ENCODE measurements at places on chromosomes 3 and 15.

GRCh38 chr15:44099671-44100070 lies 95.4 kb downstream of the FRMD5 start:
- no peak for DNase-seq

DNA sequence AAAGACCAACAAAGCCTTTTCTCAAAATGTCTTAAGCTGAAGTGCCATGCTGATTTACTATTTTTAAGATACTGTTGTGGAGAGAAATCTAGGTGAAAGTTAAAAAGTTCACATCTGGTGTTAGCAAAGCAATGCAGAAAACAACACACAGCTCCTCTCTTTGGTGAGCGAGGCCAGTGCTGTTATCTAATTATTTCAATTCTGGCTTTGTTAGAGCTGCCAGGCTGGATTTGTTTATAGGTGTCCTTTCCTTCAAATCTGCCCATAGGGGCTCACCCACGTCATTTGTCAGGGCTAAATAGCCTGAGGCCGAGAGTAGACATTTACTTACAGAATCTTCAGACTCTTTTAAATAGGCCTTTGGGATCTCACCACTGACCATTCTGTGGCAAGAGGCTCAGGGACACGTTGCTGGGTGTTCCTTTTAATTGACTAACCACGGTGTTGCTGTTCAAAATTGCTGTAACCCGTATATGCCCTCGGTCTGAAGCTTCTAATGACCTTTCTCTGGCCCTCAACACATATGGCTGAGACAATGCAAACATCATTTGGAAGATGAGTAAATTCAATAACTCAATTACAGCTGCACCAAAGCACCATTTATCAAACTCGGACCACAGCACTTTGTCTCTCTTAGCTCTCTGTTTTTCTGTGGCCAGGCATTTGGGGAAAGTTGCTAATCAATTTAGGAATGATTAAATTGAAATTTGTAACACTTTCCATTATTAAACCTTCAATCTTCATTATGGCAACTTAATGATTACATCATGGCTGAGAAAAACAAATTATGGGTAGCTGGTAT lies 152.6 kb downstream of the PDZRN3 start:
- no peak for DNase-seq

DNA sequence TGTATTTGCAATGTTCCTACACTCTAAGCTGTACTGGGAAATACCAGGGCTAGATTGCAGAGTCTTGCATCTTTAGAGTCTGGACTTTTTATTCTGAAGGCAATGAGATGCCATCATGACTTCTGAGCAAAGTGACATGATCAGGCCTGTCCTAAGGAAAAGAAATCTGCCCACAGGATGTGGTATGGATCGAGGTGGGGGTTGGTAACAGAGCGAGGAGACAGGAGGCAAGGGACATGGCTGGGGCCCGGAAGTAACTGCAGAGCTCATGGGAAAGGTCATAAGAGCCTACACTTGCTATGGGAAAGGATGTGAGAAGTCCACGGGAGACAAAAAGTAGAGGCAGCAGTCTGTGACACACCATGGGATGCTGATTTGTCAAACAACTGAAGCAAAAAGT lies 121.5 kb downstream of the OXNAD1 start:
- DNase-seq = no peak

GRCh38 chr15:36883713-36884517 lies 216.4 kb downstream of the MEIS2 start:
- peak; percentile 15 for DNase-seq

DNA sequence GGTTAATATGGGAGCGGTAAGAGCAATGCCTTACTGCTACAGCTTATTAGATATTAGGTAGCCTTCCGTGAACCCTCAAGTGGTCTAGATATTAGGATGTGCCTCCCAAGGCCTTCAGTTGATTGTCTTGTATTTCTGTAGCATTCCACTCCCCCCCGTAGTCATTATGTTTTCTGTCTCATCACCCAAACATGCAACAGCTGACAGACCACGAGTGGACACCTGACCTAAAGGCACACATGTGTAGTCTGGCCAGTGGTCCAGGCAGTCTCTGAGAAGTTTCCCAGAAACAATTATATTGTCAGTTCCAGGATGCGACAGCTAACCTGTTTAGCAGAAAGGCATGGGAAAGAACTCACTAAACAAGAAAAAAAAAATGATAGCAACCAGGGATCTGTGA lies 1000.9 kb downstream of the AGBL1 start:
- DNase-seq = no peak

- DNase-seq = no peak
Measured at GRCh38 chr3:189419038-189419437, 212.2 kb upstream of the TP63 start.

DNA sequence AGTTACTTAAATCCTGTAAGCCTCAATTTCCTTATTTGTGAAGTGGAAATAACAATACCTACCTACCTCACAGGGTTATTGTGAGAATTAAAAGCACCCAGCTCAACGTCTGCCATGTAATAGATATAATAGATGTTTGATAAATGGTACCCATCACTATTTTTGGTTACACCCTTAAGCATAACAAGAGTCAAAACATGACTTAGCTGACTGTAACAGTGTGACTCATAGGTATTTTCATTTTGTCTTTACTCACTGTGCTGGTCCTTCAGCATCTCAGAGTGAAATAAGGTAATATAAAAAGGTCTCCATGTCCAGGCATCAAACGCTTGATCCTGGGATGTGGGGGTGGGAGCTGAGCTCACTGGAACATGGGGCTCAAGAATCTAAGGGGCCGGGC lies 3.1 kb downstream of the CPLX3 start:
- DNase-seq = no peak

DNA sequence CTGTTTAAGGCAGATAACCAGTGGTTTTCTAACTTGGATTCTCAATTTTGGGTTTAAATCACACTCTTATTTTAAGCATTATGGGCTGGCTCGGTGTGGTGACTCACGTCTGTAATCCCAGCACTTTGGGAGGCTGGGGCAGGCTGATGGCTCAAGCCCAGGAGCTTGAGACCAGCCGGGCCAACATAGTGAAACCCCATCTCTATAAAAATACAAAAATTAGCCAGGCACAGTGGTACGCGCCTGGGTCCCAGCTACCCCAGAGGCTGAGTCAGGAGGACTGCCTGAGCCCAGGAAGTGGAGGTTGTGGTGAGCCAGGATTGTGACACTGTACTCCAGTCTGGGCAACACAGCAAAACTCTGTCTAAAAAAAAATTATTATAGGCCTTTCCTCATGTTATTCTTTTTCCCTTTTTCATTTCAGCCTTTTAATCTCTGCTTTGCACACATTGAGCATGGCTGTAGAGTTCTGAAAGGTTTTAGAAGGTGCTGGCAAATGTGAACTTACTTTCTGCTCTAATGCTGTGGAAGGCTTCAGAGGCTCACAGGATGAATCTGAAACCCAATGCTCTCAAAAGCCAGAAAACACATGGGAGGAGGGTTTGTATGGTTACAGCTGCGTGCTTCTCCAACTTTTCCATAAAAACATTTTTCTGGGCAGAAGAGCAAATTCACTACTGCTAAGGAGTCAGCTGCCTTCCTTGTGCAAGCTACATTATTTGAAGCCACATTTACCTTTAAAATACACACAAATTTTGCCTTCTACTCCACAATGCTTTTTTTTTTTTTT lies 32.5 kb downstream of the CHAC1 start:
- DNase-seq = no peak

DNA sequence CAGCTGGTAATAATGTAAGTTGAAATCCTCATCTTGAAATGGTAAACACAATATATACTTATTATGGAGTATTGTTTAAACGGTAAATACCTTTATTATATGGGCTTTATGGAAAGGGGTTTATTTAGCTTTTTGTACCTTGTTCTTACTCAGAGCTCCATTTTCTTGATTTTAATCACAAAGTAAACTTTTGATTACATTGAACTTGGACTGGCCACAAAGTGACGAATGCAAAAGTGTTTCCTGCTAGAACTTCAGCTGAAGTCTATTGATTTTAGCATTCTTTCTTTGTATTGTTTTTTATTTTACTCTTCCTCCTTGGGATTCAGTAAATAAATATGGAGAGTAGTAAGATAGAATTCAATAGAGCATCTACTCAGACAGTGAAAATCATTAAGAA lies 19.8 kb upstream of the AADAC start:
- no peak for DNase-seq

GRCh38 chr3:72259755-72260587 lies 475.0 kb upstream of the PROK2 start:
- no peak for DNase-seq

GRCh38 chr3:49715611-49716121 lies 3.8 kb downstream of the AMIGO3 start:
- DNase-seq = no peak

- no peak for DNase-seq
Measured at GRCh38 chr3:144708437-144708836, 736.8 kb downstream of the DIPK2A start.

GRCh38 chr15:76983590-76984375 lies 11.1 kb upstream of the PSTPIP1 start:
- DNase-seq = no peak

DNA sequence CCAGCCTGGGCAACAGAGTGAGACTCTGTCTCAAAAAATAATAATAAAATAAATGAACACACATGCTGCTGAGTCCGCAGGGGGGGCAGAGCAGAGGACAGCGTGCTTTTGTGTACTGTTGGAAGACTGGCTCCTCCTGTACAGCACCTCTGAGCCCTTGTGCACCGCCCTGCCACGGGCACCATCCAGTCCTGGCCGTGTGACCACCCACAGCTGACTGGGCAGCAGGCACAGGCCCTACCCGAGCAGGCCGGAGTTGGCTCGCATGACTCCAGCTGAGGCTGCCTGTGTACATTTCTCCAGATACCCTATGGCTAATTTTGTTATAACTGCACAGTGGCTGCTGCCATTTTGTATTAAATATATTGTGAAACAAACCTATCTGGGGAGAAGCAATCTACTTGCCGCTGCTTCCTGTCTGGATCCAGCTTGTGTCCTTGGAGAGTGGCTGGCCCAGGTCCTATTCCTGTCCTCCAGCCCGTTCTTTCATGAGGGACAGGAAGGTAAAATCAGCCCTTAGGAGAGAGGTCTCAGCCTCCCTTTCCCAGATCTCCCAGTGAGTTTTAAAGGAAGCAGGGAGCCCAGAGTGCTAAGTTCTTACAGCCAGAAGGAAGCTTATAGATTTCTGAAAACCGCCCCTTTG lies 14.6 kb downstream of the IVD start:
- DNase-seq = no peak

DNA sequence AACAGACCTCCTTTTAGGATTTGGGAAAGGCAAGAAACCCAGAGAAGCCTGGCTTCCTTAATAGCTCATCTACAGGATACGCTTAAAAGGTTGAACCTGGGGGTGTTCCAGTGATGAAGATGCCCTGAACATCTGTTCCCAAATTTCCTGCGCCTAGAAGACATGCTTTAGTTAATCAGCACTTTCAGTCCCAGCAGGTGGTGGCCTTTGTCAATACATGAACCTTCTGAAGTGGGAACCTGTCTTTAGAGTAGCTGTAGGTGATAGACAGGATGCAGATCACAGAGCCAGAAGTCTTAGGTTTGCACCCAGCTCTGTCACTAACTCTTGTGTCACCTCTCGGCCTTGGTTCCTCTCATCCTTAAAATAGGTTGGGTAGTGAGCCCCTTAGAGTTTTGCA lies 149.7 kb upstream of the SYNPR start:
- no peak for DNase-seq

- DNase-seq = no peak
Measured at GRCh38 chr3:105459566-105460290, 93.0 kb downstream of the ALCAM start.

GRCh38 chr3:193499801-193500485 lies 54.8 kb downstream of the ATP13A4 start:
- DNase-seq = no peak

DNA sequence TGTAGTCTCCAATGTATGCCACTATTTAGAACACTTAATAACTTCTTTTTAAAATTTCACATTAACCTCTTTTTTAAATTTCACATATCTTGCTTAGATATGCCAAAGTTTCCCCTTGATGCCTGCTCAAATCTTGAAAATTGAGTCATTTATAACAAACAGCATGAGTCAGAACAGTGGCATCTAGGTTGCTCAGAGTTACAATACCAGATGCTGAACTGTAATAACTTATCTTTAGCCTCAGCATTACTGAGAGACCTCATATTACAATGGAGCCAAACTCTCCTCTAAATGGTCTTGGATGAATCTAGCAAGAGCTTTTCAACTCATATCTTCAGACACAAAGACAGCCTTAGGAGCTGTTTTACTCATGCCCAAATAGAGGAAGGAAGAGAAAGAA lies 439.3 kb upstream of the ARPP21 start:
- DNase-seq = no peak

DNA sequence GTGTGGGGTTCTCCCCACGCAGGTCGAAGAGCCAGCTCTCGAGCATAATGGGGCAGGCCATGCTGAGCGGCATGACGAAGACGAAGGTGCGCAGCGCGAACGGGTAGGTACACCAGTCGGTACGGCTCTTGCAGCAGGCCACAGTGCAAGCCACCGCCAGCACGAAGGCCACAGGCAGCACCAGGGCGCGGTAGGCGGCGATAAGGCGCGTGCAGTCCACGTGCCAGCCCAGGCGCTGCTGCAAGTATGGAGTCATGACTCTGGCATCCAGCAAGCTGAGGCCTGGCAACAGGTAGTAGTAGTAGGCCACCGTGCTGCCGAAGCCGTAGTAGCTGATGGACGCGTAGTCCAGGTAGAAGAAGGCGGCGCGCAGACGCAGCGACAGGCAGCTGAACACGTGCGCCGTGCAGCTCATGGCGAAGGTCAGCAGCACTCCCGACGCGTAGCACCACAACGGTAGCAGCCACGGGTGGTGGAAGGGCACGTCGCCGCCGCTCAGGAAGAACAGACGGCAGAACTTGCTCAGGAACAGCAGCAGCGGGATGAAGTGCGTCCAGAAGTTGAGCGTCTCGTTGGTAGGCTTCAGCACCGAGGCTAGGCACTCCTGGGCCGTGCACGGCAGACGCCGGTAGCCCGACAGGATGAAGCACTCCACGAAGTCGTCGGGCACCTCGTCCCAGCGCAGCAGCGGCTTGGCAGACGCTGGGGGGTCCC lies 797 bp downstream of the PAQR9 start:
- DNase-seq = no peak

DNA sequence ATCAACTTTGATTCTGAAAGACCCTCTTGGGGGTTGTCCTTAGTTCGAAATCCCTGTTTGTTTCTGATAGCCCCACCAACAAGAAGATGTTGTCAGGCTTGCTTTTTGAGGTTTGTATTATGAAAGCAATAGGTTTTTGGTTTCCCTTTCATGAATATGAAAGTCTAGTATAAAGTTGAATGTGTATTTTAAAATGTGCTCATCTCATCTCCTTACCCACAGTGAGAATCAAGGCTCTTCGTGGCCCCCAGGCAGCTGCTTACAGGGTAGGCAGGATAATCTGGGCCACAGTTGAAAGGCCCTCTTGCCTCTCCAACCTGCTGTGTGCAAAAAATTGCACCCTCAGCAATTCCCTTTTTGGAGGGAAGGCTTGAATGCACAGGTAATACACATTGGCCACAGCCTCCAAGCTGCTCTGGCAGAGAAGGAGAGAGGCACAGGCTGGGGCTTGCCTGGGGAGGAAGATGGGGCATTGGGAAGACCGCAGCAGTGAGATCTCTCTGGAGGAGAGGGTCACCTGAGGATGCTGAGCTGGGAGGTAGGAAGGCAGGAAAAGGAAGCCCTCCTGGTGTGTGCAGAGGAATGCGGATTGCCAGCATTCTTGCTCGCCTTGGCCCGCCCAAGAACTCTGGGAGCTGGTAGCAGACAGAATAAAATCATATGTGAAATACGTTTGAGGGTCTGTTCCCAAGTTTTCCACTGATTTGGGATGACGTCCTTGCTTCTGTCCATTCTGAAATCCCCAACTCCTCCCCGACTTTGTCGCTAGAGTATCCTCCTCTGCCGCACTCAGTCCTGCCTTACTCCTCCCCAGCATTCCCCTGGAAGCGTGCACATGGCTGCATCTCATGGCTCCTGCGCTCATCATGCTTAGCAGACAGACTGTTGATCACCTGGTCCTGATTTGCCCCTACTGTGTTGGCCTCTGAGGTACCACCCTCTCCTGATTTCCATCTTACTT lies 196.4 kb downstream of the RPLP1 start:
- DNase-seq = no peak
